ENCODE measurements at places on chromosomes 1 and 21.

GRCh38 chr1:46614604-46614984 lies 2.0 kb downstream of the MOB3C start:
- no peak for DNase-seq

DNA sequence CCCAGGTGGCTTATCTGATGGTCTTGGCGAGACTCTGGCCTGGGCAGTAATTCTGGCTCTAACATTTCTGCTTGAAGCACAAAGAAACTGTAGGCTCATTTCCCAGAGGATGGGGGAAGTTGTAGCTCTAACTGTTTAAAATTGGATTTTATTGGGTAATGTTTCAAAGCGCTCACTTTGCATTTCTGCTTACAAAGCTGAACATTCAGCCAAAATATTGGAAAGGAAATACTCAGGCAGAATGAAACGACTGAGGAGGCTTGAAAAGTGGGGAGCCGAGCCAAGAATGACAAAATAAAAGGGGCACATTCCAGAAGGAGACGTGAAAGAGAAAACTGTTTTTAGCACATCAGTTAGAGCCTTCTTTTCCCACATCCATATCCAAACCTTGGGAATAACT lies 202.6 kb downstream of the GRIK1 start:
- no peak for DNase-seq

- DNase-seq = peak; percentile 43
These were observed 19.7 kb downstream of the MFAP2 start for GRCh38 chr1:16960560-16961296.

GRCh38 chr1:234140388-234140787 lies 232.9 kb upstream of the COA6 start:
- DNase-seq = no peak
